ENCODE measurements at places on chromosomes 4 and X.

GRCh38 chr4:24896056-24896455 lies 16.8 kb downstream of the CCDC149 start:
- no peak for DNase-seq

DNA sequence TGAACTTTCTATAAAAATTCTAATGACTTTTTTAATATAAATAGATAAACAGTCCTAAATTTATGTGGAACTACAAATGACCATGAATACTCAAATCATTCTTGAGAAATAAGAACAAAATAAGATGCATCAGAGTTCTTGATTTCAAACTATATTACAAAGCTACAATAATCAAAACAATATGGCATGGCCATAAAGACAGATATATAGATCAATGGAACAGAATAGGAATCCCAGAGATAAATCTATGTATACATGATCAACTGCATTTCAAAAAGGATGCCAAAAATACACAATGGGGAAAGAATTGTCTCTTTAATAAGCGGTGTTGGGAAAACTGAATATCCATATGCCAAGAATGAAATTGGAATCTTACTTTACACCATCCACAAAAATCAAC lies 98.4 kb upstream of the IL15 start:
- no peak for DNase-seq

DNA sequence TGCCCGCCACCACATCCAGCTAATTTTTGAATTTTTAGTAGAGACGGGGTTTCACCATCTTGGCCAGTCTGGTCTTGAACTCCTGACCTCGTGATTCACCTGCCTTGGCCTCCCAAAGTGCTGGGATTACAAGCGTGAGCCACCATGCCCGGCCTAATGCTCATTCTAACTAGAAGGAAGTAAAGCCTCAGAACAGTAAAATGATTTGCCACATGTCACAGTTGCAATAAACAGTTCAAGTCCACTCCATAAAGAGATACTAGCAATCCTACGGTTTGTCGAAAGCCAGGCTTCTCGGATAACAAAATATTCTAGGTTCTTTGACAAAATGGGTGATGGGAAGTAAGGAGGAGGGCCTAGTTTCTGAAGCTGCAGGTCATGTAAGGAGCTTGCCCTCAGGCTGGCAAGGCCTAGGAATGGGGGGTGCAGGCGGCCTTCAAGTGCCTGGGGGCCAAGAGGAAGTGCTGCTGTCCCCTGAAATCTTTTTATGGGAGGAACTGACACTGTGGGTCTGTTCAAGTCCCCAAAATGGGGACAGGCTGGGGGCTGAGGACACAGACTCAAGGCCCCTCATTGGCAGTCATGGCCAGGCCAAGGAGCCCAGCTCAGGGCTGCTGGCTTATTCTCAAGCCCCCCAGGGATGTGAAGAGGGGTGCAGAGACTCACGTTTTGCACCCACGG lies 31.8 kb upstream of the ACSL1 start:
- DNase-seq = no peak

GRCh38 chr4:72366601-72367000 lies 202.4 kb downstream of the ADAMTS3 start:
- no peak for DNase-seq

DNA sequence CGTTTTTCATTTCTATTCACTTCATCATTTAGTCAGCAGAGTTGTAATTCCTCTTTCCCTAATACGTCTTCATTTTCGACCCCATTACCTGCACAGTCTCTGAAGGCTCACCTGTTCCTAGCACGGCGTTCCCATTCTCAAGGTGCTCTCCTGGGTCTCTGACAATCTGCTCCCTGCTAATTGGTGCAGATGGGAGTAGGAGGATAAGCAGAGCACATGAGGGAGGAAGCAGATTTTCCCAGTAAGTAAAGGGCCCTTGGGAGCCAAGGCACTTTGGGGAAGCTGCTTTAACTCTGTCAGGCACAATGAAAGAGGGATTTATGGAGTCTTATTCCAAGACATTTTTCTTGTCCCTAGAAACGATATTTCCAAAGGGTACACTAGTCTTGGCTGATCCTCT lies 466.4 kb downstream of the STIM2 start:
- DNase-seq = no peak

DNA sequence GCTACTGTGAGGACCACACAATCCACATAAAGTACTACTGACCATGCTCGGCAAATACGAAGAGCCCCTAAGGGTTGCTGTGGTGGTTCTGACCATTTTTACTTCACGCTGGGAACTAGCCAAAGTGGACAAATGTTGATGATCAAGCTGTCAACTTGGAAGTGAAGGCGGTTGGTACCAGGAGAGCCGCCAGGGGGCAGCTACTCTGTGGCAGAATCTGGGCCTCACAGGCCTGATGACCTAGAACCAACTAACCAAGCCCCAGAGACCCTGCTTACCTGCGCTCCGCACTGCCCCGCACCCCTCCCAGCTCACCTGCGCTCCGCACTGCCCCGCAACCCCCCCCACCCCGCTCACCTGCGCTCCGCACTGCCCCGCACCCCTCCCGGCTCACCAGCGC lies 5.6 kb downstream of the GAK start:
- DNase-seq = no peak

GRCh38 chrX:148363471-148364235 lies 136.8 kb upstream of the AFF2 start:
- DNase-seq = no peak

GRCh38 chr4:38449506-38450174 lies 214.4 kb upstream of the KLF3 start:
- no peak for DNase-seq

DNA sequence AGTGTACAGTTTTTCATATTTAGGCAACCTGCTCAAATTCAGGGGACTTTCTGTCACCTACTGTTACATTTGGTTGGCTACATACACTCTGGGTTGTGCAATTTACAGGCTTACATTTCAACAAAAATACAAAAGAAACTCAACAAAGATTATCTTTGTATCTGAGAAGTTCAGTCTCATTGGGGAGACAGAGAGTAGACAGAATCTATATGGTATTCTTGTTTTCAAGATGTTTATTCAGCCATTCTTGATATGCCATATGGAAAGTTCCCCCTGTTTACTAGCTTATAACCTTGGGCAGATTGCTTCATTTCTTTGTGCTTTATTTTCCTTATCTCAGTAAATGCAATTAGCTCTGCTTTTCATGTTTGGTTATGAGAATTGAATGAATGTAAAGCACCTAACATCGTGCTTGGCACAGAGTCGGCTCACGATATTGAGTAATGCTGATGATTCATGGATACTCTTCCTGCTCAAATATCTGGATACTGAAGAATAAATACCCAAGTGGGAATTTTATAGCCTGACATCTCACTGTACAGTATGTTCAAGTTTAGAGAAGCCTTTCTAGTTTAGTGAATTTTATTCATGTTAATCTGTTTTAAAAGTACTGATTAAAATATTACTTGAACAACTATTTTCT lies 96.5 kb upstream of the PACRGL start:
- no peak for DNase-seq

- DNase-seq = no peak
These were observed 11.4 kb downstream of the TMEM165 start for GRCh38 chr4:55407119-55407518.

GRCh38 chrX:45154462-45154861 lies 46.2 kb downstream of the DIPK2B start:
- DNase-seq = no peak

GRCh38 chr4:56626963-56627362 lies 54.1 kb downstream of the HOPX start:
- no peak for DNase-seq

DNA sequence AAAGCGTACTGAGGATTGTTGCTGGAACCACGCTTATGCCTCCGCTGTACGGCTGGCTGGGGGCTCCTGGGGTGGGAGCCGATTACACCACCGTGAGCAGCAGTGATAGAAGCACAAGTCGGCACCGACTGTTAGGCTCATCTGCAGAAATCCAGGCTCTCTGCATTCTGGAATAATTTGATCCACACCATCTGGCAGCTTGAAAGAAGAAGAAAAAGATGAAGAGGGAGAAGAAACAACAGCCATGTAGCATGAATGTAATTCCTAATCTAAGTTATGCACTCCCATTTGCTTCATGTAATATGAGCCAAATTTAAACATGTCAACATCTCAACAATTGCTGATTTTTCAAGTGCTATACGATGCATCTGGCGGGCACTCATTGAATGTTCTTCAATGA lies 84.6 kb upstream of the DHX15 start:
- DNase-seq = no peak

DNA sequence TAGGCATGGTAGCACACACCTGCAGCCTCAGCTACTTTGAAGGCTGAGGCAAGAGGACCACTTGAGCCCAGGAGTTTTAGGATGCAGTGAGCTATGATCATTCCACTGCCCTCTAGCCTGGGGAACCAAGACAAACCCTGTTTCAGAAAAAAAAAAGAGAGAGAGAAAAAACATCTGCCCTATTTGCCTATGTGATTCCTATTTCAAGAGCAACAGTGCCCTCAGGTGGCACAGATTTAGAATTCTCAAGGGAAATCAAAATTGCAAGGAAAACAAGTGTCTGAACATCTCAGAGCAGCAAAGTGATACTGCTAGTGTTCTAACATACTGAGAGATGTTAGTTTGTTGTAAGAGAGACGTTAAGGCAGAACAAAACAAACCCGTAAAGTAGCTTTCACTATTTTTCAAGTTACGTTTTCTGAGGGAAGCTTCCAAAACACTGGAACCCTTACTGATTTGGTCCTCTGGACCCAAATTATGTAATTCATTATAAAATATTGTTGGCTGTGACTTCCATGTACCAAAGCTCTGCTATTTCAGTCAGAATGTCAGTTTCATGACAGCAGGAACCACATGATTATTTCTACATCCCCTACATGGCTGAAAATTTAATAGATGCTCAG lies 7.9 kb downstream of the BDH2 start:
- DNase-seq = peak; percentile 70

DNA sequence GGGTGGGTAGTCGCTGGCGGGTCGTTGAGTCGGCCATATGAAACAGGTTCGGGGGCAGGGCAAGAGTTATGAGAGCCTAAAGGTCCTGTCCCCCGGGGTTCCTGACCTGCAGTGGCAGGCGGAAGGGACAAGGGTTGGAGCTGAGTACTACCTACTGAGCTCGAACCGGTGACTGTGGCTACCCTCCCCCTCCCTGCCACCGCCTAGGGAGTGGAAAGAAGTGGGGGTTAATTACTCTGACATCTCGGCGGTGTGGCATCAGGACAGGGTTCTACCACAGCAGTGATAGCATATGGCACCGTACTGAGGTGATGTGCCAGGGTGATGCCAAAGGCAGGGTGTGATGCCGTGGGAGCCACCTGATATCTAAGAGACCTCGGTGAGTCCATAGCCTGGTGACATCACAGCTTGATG lies 307 bp downstream of the ATG4A start:
- no peak for DNase-seq

GRCh38 chrX:46707274-46707965 lies 51.5 kb downstream of the SLC9A7 start:
- no peak for DNase-seq

- no peak for DNase-seq
These were observed 24.4 kb downstream of the TACC3 start for GRCh38 chr4:1745697-1746096.

- DNase-seq = no peak
These were observed 45.4 kb upstream of the UGT2A3 start for GRCh38 chr4:68997040-68997439.

DNA sequence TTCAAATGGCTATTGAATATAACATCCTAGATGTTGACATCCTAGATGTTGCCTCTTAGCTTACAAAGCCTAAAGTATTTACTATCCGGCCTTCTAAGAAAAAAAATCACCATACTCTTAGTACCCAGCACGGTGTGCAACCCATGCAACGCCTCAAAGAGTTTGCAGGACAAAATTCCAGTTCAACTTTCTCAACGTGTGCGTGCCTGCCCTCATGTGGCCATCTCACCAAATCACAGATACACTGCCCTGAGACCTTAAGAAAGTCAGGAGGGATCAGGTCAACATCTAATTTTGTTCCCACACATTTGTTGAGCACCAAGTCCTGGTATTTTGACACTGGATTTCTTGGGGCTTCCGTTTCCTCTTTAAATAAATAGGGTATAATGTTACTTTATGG lies 68.3 kb downstream of the CRMP1 start:
- DNase-seq = no peak

GRCh38 chr4:186643501-186644310 lies 80.0 kb downstream of the FAT1 start:
- no peak for DNase-seq

GRCh38 chrX:115324194-115324593 lies 34.7 kb downstream of the LUZP4 start:
- no peak for DNase-seq

DNA sequence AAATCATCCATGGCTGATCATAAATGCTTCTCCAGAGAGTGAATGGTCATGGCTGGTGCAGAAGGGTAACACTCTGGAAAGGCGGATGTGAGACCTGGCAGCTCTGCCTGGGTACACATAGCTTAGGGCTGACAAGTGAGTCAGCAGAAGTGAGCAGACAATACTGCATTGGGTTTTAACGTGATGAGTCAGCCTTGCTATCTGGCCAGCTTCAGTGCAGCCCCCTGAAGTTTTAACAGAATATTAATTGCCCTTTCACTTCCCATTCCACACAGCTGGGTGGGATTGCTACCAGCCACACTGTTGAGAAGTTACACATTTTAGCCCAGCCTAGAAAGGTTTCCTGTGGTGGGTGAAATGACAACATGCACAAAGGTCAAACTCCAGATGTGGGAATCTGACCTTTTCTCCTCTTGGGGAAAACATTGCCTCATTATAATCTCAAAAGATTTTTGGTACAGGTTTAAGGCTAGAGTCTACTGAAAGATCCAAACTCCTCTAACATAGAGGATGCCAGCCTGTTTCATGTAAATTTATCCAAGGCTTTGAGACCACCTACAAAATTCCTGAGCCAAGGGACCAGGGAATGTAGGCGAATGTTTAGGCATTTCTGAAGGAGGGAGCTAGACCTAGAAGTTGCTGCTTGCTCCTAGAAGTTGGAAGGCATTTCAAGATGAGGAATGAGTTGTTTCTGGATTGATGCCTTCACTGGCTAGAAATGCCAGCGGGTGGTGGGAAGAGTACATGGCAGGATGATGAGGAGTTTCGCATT lies 230.3 kb upstream of the PGRMC2 start:
- no peak for DNase-seq

Measured in AML-193 (cell line).